ENCODE measurements at places on chromosomes 7 and 10.

GRCh38 chr10:132396494-132397035 is 435 bp upstream of the PWWP2B start:
- peak; percentile 47 for DNase-seq

DNA sequence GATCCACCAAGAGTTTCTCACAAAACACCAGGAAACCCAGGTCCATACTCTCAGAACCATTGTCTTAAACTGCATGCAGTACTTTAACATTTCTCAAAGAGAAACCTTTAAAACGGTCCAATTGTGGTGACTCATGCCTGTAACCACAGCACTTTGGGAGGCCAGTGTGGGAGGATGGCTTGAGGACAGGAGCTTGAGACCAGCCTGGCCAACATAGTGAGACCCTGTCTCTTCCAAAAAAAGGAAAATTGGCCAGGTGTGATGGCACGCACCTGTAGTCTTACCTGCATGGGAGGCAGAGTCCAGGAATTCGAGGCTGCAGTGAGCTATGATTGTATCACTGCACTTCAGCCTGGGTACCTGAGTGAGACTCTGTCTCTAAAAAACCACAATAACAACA is 97.5 kb upstream of the OIT3 start:
- peak; percentile 27 for DNase-seq

- DNase-seq: no peak
Observed at GRCh38 chr10:98376485-98376884, 38.5 kb downstream of the PYROXD2 start.

GRCh38 chr7:37245590-37245989 is 203.1 kb downstream of the ELMO1 start:
- DNase-seq: no peak

DNA sequence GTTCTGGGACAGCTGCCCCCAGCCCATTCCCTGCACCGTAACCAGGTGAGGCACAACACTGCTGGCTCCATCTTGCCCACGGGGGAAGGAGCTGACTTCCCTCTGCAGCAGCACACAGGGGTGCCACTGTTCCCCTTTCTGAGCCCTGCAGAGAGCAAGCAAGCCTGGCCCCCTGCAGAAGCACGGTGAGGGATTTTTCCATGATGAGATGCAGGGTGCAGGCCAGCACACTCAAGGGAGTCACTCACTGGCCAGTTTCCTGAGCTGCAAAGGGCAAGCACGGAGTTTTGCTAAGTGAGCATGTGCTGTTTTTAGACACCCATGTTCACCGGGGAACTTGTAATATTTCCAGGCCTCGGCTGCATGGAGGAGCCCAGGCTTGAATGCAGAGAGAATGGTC is 176.6 kb downstream of the PIP4K2A start:
- DNase-seq: no peak

- no peak for DNase-seq
Observed at GRCh38 chr10:104910712-104911111, 269.6 kb downstream of the SORCS3 start.

GRCh38 chr7:74480861-74481417 is 27.2 kb downstream of the GTF2IRD1 start:
- peak; percentile 89 for DNase-seq

GRCh38 chr7:158313931-158314330 is 273.7 kb downstream of the PTPRN2 start:
- DNase-seq: no peak

DNA sequence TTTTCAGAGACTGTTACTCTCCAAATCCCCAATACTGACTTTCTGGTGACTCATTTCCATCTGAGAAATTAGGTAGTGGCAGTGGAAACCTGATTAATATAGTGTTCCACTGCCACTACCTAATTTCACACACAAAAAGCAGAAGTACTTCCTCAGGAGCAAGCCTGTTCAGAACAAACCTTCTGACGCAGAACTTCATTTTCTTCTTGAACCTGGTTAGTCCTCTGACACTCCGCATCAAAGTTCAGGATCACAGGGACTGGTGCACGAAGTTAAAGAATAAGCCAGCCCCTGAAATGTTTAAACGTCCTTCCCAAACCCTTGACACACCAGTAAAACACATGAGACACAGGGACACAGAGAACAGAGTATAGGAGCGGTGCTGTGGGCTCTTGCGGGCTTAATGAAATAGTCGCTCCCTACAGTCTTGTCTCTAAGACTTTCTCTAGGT is 4.4 kb downstream of the WDR91 start:
- DNase-seq: no peak

GRCh38 chr10:37947526-37947925 is 28.9 kb downstream of the ZNF25 start:
- DNase-seq: no peak

GRCh38 chr7:26279405-26279804 is 12.3 kb upstream of the SNX10 start:
- no peak for DNase-seq

GRCh38 chr7:131623154-131623553 is 66.7 kb upstream of the PODXL start:
- DNase-seq: no peak

- no peak for DNase-seq
Observed at GRCh38 chr7:55903985-55904759, 16.9 kb downstream of the ZNF713 start.

DNA sequence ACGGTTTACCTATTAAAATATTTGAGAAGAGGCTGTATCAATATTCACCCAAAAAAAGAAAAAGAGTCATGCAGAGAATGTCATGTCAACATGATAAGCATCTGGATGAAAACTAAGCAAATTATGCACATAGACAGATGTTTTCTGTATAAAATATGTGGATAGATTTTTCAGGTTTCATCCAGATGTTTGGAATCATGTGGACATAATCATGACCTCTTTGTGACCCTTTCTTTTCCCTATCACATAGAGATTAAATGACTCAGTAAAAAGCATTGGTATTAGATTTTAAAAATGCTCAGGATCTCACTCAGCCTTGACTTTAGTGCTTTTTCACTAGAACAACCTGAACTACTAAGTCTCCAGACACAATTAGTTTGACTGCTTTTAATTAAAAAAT is 90.0 kb downstream of the FOXP2 start:
- DNase-seq: no peak

- DNase-seq: no peak
Observed at GRCh38 chr7:68121655-68122054, 1125.0 kb downstream of the TYW1 start.

DNA sequence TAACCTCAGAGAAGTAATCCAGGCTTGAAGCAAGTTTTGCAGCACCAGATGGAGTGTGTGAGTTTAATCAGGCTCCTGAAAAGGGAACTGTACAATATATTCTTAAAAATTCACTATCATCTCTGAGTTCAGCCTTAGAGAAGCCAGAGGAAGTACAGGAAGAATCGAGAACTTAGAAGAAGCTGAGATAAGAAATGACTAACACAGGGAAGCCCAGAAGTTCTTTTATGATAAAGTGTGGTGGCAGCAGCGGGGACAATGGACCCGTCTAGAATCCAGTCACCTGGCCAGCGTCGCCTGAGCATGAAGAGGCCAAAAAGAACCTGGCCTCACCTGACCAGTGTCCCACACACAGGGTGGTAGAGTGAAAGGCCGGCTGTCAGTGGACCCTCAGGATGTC is 161.0 kb downstream of the USP6NL start:
- no peak for DNase-seq

GRCh38 chr7:75617634-75618234 is 121.0 kb downstream of the HIP1 start:
- DNase-seq: peak; percentile 85

- no peak for DNase-seq
Observed at GRCh38 chr7:71801976-71802375, 610.2 kb downstream of the CALN1 start.

DNA sequence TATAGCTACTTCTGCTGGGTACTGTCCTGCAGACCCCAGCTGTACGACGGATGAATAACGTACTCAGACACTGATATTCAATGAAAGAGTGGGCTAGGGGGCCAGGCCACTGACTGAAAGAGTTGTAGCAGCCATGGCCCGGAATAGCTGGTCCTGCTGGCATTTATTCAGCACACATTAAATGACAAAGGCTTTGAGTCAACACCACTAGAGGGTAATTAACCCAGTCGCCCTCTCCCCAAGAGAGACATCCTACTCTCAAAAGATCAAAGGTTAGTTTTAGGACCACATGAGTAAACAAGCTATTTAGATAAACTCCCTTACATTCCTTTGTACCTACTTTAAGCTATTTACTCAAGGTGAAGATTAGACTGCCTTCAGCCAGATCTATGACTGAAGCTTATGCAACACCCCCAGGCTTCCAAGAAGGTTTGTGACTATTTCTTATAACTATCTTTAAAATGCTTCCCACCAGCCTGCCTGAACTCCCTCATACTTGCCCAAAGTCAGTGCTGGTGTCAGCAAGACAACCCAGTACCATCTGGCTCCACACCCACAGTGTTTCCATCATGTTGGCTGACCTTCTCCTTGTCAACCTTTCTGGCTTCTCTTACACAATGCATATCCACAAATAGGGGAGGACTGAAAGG is 629.1 kb downstream of the SORCS1 start:
- DNase-seq: no peak

GRCh38 chr7:74400420-74401136 is 53.1 kb upstream of the GTF2IRD1 start:
- no peak for DNase-seq

- no peak for DNase-seq
Observed at GRCh38 chr7:18858232-18858631, 259.2 kb downstream of the TWIST1 start.

DNA sequence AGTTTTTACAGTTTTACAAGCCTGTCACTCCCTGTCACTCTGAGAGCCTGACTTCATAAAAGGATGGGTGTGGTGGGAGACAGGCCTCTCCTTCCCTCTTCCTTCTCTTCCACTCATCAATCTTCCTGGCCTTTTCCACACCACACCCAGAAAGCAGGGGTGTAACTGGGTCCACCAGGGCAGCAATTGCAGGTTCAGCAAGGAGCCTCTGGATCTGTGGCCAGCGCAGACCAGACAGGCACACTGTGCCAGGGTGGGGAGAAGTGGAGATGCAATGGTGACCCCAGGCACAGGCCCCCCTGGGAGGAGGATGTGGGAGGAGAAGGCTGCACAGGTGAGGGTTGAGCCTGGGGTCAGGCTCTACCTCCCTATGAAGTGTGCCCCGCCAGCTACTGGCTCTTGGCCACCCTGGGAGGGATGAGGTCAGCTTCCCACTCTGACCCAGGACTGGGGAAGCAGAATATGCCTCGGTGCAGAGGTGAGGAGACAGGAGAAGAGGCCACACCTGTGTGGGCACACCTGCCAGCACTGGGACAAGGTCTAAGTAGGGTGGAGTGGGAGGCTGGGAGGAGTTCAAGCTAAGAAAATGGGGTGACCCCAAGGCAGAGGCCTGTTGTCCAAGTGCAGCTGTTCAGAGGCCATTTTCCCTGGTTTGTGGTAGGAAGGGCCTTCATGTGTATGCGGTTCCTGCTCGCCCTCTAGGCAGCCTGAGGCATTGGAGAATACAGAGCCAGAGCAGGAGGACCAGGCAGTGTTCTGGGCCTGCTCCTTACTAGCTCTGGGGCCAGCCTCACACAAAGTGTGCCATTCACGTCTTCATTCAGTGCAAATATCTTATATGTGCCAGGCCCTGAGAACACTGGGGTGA is 20.2 kb upstream of the TMEM72 start:
- no peak for DNase-seq

- no peak for DNase-seq
Observed at GRCh38 chr7:90621125-90621746, 25.1 kb downstream of the CDK14 start.

DNA sequence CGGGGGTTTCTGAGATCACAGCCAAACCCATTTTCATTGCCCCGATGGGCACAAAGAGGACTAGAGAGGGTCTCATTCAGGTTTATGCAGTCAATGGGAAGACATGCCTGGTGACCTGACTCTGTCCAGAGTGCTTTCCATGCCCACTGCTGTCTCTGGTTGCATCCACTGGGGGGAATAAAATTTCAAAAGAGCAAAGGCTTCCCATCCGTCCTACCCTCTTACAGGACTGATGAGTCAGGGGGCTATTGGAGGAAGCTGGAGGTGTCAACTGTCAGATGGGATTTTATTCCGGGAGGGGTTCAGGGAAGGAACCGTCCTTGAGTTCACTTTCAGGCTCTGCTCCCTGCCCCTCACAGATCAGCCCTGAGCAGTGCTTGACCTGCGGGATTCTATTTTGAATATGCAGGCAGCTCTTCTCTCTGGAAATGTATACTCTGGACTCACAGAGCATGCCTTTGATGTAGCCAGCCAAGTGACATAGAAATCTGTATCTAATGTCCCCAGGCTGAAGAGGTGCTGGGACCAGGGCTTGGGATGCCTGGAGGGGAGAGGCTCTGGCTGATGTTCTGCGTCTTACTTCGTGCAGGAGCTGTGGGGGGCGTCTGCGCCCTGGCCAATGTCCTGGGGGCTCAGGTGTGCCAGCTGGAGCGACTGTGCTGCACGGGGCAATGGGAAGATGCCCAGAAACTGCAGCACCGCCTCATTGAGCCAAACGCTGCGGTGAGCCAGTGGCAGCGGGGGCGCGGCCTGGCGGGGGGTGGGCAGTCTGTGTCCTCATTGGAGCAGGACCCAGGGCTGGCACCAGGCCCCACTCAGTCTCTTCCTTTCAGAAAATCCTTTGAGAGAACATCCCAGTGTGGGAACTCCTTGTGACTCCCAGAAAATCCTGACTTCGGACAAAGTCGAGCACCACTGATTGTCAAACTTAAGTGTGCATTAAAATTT is 12.0 kb downstream of the C10orf62 start:
- no peak for DNase-seq

DNA sequence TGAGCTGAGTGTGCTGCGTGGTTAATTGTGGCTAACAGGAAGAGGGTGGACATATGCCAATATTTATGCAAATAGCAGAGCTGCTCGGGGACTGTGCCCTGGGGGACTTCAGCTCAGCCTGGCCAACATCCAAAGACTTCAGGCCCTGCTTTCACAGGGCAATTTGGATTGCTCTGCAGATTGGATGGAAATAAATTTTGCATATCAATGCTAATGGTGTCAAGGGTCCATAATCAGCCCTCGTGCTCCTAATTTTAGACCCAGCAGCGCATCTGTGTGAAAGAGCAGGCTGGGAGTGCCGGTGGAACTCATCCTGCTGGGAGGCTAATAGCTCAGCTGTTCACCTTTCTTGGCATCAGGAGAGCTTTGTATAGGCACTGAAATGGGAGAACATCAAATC is 270.1 kb downstream of the TCERG1L start:
- DNase-seq: no peak

All from fibroblast of gingiva (primary cell).